HFF-Myc (cell line): ENCODE measurements at places on chromosomes 1 and 21.

GRCh38 chr1:178055779-178056471, 38.0 kb upstream of the RASAL2 start:
- DNase-seq, result no peak

- DNase-seq, result no peak
These were observed 274.5 kb downstream of the TM2D1 start for GRCh38 chr1:61450454-61450853.

GRCh38 chr1:238458899-238459298, 568.2 kb upstream of the ZP4 start:
- DNase-seq, result no peak

GRCh38 chr1:183516725-183517124, 44.4 kb downstream of the SMG7 start:
- DNase-seq, result no peak

DNA sequence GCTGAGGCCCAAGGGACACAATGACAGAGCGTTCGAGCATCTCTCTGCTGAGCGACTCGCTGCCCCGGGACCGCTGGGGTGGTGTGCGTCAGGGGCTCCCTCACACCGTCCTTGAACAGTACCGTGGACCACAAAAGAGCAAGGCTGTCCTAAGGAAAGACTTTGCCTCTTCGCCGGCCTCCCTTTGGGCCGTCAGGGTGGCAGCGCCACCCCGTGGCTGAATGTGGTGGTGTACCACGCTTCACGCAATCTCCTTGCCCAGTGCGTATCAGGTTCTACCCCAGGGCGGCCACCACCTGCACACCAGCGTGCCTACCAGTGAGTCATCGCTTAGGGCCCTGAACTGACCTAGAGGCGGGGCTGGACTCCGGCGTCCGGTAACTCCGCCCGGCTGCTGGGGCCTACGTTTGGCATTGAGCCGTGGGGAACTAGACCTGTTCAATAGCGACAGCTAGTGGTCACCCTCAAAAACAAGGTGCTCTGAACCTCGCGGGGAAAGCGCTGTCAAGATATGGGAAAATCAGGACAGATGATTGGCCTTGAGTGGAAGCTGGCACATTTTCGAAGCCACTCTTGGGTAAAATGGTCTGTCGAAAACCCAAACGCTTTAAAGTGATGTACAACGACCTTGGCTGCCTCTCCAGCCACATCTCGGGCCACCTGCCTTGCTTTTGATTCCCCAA, 8.1 kb upstream of the TRAF3IP3 start:
- DNase-seq, result peak; percentile 86
